ENCODE measurements at places on chromosomes 4 and X.

DNA sequence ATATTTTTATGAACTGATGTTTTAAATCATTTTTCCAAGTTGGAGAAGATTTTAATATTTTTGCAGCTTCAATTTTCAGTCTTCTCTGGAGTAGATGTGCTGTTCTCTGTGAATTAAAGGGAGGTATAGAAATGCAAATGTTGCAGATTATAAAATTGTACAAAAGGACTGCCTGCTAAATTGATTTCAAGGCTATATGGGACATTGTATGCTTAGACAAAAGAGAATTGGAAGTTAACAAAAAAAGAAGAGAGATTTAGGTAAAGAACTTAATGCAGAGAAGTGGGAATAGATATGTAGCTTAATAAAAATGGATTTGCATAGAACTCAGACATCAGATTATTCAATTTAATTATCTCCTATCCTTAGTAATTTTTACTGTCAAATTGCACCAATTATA, 403.3 kb downstream of the ZIC3 start:
- no peak for DNase-seq

- no peak for DNase-seq
These were observed 63.2 kb downstream of the CD40LG start for GRCh38 chrX:136711147-136711546.

DNA sequence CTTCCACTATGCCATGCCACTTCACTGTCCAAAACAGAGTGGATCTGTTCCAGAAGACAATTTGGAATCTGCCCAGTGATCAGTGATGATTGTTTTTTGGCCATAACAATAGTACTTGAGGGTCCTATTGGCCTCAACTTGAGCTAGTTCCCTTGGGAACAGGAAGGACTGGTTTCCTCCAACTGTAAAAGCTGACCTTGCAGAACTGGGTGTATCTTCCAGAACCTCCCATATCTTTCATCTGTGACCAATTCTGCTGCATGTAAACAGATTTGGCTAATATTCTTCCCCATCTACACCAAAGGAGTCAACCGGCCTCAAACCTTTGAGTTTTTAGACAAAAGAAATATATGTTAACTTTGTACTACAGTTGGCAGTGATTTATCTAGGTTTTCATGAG, 165.1 kb upstream of the TRPC5 start:
- no peak for DNase-seq

DNA sequence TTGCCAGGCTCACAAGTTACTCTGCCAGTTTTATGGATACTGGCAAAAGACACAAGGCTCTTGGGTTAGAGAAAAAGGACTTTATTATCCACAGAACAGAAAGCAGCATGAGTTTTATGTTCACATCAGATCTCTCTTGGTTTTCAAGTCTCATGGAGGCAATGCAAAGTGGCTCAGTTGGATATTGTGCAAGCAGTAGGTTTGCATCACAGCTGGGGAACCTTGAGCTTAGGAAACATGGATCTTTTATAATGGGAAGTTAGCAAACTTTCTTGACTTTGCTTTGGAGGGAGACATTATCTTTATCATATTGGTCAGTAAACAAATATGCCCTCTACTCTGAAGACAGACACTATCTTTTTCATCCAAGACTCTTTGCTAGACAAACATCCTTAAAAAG, 109.2 kb upstream of the GRPR start:
- no peak for DNase-seq

GRCh38 chr4:69092980-69093568, 3.2 kb upstream of the UGT2B7 start:
- no peak for DNase-seq

DNA sequence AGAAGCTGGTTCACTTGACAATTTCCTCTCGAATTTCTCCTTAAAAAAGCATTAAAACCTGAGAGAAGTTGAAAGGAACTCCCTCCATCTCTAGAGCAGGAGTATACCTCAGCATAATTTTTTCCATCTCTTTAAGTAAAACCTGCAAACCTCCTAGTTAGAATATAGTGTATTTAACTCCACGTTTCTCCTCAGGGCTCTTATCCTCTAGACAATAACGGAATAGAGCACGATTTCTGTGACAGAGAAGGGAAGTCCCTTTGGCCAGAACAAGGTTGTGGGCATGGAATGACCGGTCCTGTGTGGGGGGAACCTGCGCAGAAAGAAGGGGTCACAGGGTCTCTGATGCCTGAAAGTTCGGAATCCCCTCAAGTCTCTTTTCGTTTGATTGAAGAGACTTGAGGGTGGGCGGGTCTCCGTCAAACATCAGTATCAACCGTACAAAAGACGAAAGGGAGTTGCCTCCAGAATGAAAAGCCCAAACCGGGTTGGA, 697 bp downstream of the ZNF280C start:
- DNase-seq: no peak

DNA sequence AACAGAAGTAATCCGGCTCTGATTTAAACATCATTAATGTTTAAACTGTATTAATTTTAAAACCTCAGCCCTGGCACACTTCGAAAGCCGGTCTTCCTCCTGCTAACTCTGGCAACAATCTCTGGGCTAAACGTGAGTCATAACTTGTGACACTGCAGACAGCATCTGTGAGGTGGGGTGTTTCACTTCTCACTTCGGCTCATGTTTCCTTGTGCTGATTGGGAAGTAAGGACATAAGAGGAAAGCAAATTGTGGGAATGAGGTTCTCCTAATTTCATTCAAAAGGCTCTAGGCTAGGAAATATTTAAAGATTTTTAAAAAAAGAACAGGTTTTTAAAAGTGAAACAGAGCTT, 139.9 kb upstream of the USP9X start:
- no peak for DNase-seq

GRCh38 chr4:6221301-6221850, 21.0 kb upstream of the JAKMIP1 start:
- peak; percentile 35 for DNase-seq

- DNase-seq: no peak
These were observed 26.1 kb downstream of the TKTL2 start for GRCh38 chr4:163447481-163447880.

DNA sequence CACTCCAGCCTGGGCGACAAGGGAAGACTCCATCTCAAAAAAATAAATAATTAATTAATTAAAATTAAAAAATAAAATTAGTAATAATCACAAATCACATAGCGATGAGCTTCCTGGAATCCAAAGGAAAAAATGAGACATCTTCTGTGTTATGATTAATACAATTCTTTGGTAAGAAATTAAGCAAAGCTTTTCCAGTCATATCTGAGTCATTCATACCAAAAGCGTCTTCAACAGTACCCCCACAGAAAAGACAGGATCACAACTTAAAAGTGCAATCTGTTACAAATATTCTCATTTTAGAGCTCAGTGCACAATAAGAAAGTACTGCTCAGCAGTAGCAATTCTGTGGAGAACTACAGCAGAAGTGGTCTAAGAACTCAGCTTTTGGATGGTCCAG, 168.5 kb upstream of the MXRA5 start:
- DNase-seq: no peak

DNA sequence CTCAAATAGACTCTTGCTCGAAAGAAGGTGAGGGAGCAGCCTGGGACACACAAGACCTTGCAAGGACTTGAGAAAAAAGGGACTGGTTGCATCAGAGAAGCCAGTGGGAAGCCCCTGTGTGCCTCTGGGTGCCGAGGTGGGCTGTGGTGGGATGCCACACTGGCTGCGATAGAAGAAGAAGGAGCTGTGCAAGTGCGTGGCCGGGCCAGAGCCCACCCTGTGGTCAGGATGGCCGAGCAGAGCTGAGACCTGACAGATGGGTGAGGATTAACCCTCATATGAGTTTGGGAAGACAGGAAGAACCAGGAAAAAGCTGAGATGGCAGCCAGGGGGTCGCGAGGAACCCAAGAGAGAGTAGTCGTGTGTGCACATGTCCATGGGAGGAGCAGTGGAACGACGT, 44.6 kb upstream of the HGFAC start:
- no peak for DNase-seq

DNA sequence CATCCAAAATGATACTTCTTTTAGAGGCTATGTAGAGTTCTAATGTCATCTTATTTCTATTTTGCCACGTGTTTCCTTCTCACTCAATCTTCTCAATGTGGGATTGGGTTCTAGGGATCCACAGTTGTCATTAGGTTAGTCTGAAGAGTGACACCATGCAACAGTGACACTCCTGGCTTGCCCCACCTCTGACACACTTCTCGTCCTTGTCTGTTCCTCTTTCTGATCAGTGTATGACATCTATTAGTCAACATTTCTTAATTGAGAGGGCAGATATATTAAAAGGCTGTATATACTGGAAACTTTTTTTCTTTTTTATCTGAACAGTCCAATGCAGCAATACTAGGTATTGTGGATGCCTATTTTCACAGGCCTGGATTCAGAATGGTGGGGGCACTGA, 67.6 kb upstream of the GYPA start:
- no peak for DNase-seq

DNA sequence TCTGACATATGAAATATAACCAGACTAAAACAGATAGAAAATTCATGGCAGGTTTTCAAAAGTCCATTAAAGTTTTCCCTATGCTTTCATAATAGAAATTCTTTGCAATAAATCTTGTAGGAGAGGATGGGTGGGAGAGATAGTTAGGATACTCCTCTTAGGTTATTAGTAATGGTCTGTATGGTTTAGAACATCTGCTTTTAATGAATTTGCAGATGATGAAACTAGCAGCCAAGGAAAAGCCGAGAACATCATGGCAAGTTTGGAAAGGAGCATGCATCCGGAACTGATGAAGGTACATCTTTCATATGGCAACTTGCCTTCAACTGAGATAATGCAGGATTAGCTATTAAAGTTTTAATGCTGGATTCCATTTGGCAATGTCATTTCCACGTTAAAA, 70.7 kb downstream of the DOCK11 start:
- no peak for DNase-seq

GRCh38 chr4:10623241-10623640, 61.3 kb downstream of the CLNK start:
- DNase-seq: no peak

DNA sequence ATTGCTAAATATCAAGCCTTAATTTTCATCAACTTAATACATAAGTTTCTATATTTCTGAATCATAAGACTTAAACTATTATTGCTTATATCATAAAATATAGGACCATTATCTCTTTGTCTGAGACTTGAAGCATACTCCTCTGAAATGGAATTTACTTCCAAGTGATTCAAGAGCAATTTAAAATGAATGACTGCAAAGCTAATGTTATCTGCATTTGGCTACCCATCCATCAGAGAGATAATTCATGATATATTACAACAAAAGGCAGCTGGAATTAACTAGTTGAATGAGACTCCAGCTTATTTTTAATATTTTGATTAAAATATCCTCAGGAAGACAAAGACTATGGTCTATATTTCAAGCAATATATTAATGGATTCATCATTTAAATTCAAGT, 208.6 kb downstream of the UNC5C start:
- DNase-seq: no peak

- DNase-seq: no peak
These were observed 1318.5 kb upstream of the ADGRL3 start for GRCh38 chr4:59881632-59882031.

DNA sequence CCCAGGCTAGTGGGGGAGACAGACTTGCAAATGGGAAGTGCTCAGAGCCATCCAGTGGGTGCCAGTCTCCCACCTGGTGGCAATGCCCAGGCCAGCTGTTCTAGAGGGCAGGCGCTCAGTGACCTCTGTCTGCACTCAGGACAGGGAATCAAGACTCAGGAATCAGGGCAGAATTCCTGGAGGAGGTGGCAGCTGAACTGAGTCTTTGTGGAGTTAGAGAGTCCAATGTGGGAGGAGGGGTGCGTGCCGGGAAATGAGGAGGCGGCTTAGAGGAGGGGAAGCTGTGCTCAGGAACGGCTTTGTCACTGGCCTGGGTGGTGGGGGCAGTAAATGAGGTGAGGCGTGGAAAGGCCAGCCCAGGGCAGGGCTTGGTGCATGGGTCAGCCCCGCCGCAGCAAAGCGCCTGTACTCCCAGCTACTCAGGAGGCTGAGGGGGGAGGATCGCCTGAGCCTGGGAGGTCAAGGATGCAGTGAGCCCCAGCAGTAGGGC, 31.3 kb upstream of the SORCS2 start:
- DNase-seq: no peak

DNA sequence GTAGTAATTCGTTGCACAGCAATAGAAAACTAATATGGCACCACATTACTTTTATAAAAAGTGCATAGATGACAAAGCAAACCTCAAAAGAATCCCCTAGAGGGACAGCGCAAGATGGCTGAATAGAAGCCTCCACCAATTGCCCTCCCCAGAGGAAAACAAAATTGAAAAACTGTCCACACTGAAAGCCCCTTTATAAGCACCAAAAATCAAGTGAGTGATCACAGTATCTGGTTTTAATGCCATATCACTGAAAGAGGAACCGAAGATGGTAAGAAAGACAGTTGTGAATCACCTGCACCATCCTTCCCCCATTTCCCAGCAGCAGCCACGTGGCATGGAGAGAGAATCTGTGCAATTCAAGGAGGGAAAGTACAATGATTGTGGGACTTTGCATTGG, 522.2 kb downstream of the GLUD2 start:
- DNase-seq: no peak

DNA sequence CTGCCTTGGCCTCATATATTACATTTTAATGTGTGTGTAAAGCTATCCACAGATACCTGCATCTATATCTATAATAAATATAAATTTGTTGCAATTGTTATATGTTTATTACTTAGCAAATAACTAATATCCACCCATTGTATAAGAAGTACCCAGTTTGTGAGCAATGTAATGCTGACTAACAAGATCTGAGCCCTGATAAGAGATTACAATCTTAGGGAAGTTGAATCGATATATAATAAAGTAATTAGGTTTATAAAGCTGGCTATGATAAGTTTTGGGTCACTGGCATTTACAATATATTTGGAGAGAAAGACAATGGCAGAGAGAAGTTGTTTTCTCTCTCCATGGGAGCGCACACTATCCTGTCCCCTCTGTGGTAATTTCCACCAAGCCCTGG, 280.6 kb downstream of the NR3C2 start:
- no peak for DNase-seq

DNA sequence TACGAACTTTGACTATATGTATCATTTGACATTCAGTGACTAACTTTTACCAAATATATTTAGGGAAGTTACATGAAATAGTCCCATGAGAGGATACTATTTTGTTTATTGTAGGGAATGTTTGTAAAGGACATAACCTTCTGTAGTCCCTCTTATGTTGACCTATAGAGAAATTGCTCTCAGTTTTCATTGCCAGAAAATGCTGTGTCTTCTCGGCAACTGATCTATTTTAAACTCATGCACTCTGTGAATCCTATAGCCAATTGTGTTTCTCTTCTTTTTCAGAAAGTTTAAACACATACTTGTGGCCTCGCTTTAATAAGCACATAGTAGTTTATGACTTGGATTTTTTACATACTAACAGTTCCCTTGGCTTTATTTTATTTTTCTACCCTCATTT, 38.2 kb downstream of the DMP1 start:
- DNase-seq: no peak

DNA sequence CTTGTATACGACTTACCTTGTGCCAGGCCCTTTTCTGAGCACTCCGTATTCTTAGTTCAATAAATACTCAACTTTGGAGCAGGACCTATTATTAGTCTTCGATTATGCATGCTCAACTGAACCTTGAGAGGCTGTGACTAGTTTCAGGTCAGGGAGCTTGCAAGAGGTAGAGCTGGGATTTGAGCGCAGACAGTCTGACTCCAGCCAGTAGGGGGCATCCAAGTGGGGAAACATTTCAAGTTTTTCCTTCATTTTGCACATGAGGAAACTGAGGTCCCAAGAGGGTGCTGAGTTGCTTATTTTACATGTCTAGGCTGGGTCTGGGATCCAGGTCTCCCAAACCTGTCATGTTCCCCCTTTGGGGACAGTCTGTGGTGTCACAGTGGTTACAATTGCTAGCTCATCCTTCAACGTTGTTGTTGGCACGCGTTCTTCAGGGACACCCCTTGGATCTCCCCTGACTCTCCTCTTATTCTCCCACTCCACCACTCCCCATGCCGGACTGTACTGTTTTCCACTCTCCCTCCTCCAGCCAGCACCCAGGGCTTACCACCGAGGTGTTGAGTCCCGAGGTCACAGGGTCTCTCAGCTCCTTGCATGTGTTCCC, 6.7 kb upstream of the PRICKLE3 start:
- no peak for DNase-seq
